Right atrium auricular region (tissue), 2 donors: ENCODE measurements at places on chromosomes 4 and X. TPM values are rescaled to one million over a fixed set of nuclear protein-coding genes. Genes with fewer than 3 reads are reported as not detected.

The ERVMER34-1 gene
- total RNA-seq: 3.9 TPM

- DNase-seq: no peak
Measured at GRCh38 chr4:78483811-78484210, 67.8 kb upstream of the ANXA3 start.

- DNase-seq: no peak
Measured at GRCh38 chr4:77232653-77233052, 75.6 kb downstream of the CCNG2 start.

The WAS gene
- total RNA-seq: 3.0 TPM

GRCh38 chrX:2549876-2550275 is 49.1 kb upstream of the DHRSX start:
- no peak for DNase-seq

The CHRNA9 gene
- total RNA-seq: not detected

DNA sequence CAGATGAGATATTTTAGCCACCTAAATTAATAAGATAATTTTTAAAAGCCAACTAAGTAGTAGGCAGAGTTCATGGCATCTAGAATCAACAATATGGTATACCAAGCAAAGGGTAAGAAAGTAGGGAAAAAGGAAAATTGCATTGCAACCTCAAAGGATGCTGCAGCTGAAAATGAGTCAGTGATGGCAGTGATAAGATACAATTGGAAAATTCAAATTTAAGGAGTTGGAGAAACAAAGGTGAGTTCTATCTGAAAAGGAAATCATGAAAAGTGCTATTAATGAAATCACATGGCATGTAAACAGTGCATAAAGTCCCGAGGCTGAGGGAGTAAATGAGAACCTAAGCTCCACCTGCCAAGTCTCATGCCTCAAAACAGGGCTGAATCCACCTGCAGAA is 33.9 kb downstream of the SHROOM4 start:
- no peak for DNase-seq

DNA sequence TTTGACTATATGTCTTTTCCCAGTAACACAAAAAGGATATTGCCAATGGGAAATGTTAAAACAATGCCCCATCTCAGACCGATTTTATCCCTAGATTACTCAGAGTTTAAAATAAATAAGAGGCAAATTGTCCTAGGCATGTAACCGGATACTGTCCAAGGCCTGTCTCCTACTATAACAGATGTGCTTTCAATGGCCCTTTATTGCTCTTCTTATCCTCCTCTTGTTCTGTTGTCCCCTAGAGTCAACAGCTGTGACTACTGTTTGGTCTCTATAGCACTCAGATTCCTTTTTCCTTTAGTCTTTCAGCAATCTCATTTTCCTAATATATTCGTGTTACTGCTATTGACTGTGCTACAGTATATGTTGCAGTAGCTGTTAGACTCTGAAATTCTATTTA is 66.8 kb upstream of the PLS3 start:
- no peak for DNase-seq

DNA sequence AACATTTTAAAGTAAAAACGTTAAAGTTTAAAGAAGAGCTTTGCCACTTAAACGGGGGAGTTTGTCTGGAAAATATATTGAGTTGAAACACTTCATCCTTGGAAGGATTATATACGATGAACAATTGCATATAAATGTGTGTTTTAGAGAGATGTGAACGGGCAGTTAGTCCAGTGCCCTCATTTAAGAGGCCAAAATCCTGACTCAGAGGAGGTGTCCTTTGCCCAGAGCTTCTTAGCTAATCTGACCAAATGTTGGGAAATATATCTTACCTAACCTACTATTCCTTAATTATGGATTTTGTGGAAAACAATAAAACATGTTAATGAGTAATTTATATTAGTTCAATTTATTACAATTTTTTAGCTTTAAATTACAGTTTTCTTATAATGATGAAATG is 327.2 kb upstream of the DIPK2B start:
- DNase-seq: no peak

DNA sequence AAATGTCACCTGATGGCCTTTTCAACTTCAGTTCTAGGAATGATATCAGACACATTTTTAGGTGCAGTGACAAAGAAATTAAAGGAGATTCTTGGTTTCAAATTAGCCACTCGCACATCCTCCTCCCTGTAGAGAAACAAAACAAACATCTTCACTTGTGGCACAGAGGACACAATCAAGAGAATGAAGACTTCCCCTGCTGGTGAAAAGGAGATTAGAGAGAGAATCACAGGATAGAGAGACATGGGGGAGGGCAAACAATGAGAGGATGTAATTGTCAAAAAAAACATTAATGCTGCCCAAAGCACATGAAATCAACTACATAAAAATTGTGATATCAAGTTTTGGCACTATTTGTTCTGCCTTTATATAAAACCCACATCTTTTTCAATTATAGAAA is 34.5 kb downstream of the ACE2 start:
- no peak for DNase-seq

DNA sequence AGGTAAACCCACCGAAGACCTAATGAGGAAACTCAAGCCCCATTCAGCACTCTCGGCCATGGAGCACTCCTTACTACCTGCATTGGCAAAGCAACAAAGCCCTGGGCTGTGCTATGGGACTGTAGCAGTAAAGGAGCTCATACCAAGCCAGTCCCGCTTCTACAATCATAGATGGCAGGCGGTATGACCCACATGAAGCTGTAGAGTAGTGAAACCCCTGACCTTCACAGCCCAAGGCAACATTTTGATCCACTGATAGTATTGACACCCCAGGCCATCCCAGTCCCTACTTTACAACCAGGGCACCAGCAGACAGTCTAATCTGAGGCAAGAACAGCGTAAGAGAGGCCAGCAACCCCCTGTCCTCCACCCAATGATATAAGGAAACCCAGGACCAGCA is 25.2 kb downstream of the CENPC start:
- no peak for DNase-seq

The TMEM156 gene
- not detected for total RNA-seq

- DNase-seq: no peak
Measured at GRCh38 chr4:162011089-162011488, 152.7 kb downstream of the FSTL5 start.

DNA sequence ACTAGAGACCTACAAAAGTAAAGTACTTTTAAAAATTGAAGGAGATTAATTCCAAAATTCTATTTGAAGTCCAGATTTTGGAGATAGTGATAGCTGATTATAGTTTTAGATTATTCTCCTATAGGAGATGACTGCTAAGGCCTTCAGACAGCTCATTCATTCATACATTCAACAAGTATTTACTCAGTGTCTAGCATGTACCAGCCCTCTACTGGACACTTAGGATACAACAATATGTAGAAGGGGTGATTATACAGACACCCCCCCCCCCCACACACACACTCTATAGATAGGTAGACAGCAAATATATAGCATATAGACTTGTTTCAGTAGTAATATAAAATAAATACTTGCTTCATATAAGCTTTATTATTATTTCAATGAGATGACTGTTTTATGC is 60.4 kb upstream of the TAF9B start:
- no peak for DNase-seq

DNA sequence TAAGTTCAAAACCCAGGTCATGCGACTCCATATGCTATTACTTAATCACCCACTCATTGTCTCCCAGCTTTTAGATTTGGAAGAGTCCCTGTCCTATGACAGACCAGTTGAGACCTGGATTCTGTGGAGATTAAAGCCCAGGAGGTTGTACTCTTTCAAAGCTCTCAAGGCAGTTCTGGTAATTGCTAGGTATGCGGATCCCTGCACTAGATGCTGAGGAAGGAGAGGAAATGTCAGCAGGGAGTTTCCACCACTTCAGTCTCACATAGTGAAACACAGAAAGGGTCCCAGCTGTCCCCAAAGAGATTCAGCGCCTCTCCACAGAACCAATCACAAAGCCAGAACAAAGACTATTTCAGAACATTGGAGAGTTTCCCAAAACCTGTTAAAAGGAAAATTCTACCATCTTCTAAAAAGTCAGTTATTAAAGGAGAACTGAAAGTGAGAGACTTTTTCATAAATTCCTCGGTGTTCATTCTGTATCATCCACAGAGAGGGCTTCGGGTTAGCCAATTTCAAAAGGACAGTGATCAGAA is 53.4 kb downstream of the IRF2 start:
- no peak for DNase-seq

DNA sequence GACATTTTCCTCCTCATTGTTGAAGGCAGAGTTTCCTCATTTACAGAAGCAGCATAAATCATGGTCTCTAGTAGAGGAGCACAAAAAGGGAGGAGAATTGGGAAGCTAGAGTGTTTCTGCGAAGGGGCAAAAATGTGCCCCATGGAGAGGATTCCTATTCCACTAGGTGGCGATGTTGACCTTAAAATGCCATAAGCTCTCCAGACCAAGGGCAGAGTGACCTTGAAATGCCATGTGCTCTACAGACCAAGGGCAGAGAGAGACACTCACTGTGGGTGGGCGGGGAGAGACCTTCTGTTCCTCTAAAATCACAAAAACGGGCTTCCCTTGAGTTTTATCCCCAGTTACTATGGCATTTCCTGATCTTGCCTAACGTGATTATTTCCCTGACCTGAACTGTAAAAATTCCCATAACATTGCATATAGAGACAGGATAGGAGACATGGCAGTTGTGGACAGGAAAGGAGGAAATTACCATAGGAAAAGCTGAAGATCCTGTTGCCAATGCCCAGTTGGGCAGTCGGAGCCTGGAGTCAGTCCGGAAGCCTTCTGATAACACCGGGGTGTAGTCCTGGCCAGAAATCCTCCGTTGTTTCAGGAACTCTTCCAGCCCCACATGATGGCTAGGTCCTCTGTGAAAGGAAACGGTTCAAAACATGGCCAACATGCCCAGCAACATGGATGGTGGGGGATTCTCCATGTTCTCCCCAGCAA is 567.7 kb downstream of the MAGEB5 start:
- DNase-seq: no peak

DNA sequence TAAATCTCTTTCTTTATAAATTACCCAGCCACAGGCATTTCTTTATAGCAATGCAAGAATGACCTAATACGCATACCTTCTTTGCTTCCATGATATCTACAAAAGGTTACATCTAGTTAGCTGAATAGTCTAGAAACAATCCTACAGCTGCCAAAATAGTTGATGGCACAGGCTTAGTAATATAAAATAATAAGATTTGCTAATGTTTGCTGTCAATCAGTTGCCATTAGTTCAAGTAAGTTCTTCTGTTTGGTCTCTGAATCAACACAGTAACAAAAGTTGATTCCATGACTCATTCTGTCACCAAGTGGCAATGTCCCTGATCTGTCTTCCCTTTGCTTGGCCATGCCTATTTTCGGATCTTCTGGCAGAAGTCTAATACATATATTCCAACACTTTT is 470.2 kb downstream of the SPRY1 start:
- no peak for DNase-seq

The RPA4 gene
- not detected for total RNA-seq

- DNase-seq: no peak
Measured at GRCh38 chr4:105714071-105714521, 5.5 kb downstream of the GSTCD start.

The GIMD1 gene
- not detected for total RNA-seq

DNA sequence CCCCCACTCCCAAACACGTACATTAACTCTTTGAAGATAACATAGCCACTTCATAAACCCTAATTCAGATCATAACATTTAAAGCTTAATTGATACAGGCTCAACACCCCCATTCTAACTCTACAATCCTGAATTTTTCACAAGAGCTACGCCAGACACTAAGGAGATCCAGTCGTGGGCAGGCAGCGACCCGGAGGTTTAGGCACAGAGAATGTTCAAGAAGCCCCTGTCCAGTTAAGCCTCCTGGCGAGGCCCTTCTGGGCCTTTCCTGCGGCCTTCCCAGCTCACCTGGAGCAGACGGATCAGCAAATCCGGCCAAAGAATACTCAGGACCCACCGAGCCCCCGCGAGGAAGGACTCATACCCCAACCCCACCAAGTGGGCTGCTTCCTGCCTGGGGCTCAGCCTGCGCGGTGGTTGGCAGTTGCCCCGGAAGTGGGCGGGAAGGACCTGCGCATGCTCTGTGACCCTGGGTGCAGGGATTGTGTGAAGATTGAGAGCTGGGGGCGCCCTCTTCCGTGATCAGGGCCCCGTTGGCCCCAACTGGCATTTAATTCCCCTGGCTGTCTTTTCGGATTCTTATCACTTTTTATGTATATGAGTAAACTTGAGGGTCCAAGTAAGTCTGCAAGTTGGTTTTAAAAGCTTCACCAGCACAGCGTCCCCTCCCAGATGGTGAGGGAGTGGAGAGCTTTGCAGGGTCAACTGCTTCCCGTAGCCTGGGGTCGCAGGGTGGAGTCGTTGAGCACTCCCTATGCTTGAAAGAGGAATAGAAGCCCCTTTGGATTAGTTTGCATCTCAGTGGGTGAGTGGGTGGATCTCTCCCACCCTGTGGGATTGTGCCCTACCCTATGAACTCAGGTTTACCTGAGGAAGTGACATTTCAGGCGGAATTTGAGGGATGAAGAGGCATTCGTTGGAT is at the start of gene TRIM61:
TRIM61 (minus strand) TSS at position 415 of the 922 bp plus-strand sequence. CDS start 7,655 bp downstream, outside the sequence.
- no peak for DNase-seq

The SOD3 gene
- total RNA-seq: 300 TPM

- no peak for DNase-seq
Measured at GRCh38 chr4:78653655-78654054, 102.1 kb downstream of the ANXA3 start.

DNA sequence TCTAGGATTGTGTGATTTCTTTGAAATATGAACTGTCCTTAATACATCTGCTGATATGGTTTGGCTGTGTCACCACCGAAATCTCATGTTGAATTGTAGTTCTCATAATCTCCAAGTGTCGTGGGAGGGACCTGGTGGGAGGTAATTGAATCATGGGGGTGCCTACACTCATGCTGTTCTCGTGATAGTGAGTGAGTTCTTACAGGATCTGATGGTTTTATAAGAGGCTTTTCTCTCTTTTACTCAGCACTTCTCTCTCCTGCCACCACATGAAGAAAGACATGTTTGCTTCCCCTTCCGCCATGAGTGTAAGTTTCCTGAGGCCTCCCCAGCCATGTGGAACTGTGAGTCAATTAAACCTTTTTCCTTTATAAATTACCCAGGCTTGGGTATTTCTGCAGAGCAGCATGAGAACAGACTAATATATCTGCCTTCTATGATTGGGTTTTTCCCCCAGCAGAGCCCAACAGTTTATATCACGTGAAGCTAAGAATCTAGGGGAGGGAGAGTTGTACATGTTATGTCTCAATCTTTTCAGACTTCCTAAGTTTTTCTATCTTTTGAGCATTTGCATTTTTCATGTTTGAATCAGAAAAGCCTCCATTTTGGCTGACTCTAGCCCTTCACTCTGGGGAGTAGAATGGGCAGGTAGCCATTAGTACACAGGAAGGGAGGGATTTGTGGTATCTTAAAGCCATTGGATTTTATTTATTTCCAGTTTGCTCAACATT is 58.9 kb downstream of the PLAC1 start:
- DNase-seq: no peak

GRCh38 chr4:78707268-78707667 is 68.9 kb upstream of the BMP2K start:
- DNase-seq: no peak

The TKTL2 gene
- total RNA-seq: not detected

- no peak for DNase-seq
Measured at GRCh38 chrX:148422526-148422925, 77.9 kb upstream of the AFF2 start.

The SPATA18 gene
- 2.2 TPM for total RNA-seq
